ENCODE measurements at places on chromosomes 16 and 17. TPM values are rescaled to one million over a fixed set of nuclear protein-coding genes. Genes with fewer than 3 reads are reported as not detected.

The CCT6B gene
- total RNA-seq: 0.51 TPM

The CARD14 gene
- total RNA-seq: 8.7 TPM

The SPNS2 gene
- total RNA-seq: 3.9 TPM

The MYLK3 gene
- total RNA-seq: not detected

The ETV4 gene
- total RNA-seq: 1.4 TPM

The ABCA9 gene
- total RNA-seq: 0.13 TPM

All from bronchial epithelial cell (primary cell).